ENCODE measurements at places on chromosomes 1 and 21.

- no peak for DNase-seq
Observed at GRCh38 chr1:71083271-71083670, 2.4 kb upstream of the ZRANB2 start.

DNA sequence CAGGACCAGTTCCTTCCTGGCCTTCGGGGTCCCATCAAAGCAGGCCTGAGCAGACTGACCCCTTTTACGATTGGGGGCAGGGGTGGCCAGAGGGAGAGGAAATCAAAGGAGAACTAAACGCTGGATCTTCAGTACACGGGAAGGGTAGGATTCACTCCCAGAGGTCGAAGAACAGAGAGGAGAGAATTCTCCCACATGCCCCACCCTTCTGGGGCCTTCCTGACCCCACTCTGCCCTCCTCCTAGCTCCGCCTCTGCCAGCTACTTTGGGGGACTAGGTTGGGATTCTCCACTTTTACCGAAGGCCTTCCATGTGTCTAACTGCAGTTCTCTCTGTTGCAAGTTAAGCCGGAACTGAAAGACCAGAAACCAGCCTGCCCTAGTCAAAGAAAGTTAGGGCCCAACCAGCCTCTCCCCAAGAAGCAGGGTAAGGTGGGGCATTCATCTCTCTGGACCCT lies 654 bp upstream of the ARHGEF2 start:
- DNase-seq = no peak

DNA sequence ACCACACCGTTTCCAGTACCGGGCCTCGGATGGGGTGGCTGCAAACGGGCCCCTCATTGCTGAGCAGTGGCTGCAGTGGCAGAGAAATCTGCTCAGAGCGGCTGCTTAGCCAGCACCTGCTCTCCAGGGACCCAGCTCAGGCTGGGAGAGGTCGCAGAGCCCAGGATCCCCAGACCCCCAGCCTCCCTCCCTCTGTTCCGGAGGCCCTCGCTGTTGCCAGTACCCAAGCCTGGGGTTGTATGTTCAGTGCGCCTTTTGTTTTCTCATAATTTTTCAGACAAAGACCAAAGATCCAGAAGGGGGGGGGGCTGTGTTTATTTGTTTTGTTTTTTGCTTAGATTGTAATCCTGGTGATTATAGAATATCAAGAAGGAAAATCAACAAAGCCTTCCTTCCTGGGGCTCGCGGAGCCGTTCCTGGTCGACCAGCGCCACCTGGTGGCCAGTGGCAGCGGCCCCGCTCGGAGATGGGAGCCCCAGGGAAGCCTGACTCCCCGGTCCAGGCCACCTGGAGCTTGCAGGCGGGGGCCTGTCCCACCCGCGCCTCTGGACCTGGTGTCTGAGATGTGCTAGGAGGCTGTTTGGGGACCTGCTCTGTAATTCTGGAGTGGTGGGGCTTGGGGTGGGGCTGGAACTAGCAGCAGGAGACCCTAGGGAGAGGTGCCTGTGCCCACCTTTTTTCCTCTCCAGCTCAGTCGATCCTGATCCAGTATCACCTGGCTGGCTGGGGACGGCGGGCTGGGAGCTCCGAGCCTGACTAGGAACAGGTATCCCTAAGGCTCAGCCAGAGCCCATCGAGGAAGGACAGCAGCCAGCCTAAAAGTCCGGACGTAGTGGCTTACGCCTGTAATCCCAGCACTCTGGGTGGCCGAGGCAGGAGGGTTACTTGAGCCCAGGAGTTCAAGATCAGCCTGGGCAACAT lies 123.9 kb upstream of the VAMP3 start:
- DNase-seq = peak; percentile 81

- DNase-seq = peak; percentile 52
Observed at GRCh38 chr1:39398278-39399021, 93.0 kb upstream of the BMP8A start.

GRCh38 chr1:58966103-58966916 lies 182.5 kb upstream of the JUN start:
- no peak for DNase-seq

GRCh38 chr1:212467843-212468482 lies 35.2 kb downstream of the NENF start:
- DNase-seq = no peak

- DNase-seq = no peak
Observed at GRCh38 chr1:110107867-110108469, 4.3 kb upstream of the UBL4B start.

- no peak for DNase-seq
Observed at GRCh38 chr1:39992234-39992633, 37.3 kb downstream of the MFSD2A start.

- DNase-seq = no peak
Observed at GRCh38 chr1:204468206-204468605, 26.4 kb downstream of the PIK3C2B start.

GRCh38 chr21:36010801-36011200 lies 49.5 kb downstream of the SETD4 start:
- no peak for DNase-seq

DNA sequence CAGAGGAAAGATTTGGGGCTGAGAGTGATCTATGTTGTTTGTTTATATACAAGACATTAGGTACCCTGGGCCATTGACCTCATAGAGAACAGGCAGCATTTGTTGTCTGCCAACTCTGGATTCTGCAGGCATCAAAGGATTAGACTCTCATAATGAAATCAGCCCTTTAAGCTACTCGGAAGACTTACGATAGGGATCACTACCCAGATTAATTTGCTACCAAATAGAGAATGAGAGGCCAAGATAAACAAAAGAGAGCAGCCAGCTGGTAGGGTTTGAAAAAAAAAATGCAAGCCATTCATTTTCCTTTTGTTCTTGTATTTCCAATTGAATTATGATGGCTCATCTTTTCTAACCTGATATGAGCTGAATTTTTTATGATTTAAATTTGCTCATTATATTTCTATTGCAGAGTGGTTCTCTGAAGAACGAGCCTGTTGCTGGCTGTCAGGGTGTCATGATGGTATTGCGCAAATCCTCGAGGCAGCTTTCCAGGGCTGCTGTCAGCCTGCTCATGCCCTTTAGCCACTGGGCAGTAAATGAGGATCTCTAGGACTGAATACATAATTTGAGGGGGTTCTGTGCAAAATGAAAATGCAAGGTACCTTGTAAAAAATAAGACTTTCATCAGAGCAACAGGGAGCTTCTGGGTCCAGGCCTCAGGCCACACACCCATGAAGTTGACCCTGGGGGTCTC lies 116.4 kb upstream of the KCNJ15 start:
- no peak for DNase-seq

DNA sequence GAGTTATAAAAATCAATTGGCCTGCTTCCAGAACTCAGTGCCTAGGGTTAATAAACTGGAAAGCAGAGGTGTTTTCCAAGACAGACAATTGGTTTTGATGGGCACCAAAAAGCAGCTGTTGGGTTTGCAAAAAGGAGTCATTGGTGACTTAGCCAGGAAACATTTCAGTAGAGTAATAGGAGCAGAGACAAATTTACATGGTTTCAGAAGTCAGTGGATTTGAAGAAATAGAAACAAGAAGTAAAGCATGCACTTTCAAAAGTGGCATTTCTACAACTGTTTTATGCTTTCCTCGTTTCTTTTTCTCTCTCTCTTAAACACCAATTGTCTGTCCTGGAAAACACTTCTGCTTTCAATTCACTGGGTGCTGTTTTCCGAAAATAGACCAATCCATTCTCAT lies 87.8 kb downstream of the GLUL start:
- no peak for DNase-seq

- no peak for DNase-seq
Observed at GRCh38 chr1:221832617-221833016, 90.7 kb upstream of the DUSP10 start.

GRCh38 chr1:218068241-218068640 lies 216.9 kb upstream of the RRP15 start:
- DNase-seq = no peak

GRCh38 chr21:41703857-41704501 lies 62.9 kb downstream of the RIPK4 start:
- no peak for DNase-seq

- no peak for DNase-seq
Observed at GRCh38 chr1:203378556-203379245, 27.8 kb upstream of the FMOD start.

DNA sequence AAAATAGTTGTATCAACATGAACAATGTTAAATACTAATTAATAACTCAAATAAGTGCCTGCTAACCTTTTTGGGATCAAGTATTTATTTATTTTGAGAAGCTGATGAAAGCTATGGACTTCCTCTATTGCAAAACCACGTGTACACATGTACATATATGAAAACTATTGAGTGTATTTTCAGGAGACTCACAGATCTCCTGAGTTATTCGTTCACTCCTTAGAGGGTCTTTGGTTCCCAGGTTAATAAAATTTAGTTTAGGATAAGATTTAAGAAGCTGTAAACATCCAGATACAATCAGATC lies 130.5 kb downstream of the DISC1 start:
- DNase-seq = no peak

DNA sequence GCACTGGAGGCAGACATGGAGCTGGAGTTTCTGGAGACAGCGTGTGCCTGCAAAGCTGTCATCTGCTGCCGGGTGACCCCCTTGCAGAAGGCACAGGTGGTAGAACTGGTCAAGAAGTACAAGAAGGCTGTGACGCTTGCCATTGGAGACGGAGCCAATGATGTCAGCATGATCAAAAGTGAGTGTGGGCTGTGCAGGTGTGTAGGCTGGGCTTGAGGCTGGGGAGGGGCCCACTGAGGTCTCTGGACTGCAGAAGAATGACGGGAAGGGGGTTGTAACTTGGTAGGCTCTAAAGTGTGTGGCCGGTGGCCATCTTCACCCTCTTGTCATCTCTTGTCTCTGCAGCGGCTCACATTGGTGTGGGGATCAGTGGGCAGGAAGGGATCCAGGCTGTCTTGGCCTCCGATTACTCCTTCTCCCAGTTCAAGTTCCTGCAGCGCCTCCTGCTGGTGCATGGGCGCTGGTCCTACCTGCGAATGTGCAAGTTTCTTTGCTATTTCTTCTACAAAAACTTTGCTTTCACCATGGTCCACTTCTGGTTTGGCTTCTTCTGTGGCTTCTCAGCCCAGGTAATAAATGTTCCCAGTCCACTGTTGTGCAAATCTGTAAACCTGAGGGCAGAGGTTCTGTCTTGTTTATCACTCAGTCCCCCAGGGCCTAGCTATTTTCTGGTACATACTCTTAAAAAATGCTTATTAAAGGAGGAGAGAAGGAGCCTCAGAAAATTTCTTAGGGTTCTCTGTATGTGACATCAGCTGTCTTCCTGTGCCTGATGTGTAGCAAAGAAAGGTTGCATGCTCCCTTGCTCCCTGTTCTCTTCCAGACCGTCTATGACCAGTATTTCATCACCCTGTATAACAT lies 19.9 kb downstream of the ATP8B2 start:
- DNase-seq = peak; percentile 88

DNA sequence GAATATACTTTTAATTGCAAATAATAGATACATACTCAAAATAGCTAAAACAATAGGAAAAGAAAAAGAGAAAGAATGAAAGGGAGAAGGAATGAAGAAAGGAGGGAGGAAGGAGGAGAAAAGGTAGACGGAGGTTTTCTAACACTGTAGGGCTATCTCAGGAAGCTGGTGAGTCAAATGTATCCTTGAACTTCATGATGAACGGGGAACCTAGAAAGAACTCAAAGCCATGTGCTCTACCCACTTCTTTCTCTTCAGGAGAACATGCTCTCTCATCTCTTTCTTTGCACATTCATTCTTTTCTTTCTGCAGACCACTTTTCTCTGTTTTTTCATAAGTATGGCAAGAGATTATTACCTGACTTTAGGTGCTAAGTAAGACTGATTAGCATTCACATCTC lies 37.3 kb upstream of the ZNF644 start:
- no peak for DNase-seq

- no peak for DNase-seq
Observed at GRCh38 chr21:36784947-36785346, 86.0 kb downstream of the SIM2 start.

DNA sequence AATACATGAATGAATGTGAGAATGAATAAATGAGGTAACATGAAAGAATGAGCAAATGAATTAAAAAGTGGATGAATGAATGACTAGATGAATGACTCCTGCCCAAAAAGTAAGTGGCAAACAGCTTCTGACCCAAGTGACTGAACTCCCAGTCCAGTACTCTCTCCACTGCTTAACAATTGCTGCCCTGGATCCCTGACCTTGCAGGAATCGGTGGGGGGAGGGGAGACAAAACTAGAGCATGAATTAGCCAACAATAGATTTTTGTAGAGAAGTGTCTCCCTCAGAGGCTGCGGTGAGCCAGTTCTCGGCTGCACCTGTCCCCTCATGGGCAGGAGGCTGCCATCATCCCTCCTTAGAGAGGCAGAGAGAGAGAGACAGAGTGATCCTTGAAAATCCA lies 5.9 kb upstream of the GRIK3 start:
- DNase-seq = no peak

DNA sequence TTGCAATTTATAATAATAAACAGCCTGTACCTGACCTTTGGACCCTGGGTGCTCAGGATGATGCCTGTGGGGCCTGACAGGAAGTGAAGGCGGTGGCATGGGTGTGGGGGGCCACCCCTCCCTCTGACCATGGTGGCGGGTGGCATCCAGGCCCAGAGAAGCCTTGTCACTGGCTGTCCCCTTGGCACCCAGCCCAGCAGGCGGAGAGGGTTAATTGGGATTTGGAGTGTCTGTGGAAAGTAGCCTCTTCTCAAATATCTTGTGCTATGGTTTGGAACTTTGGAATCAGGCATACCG lies 20.5 kb downstream of the SOX13 start:
- no peak for DNase-seq

- DNase-seq = no peak
Observed at GRCh38 chr1:234973426-234974250, 155.0 kb downstream of the TOMM20 start.

- DNase-seq = no peak
Observed at GRCh38 chr1:155608888-155609225, 1.2 kb upstream of the MSTO1 start.

- DNase-seq = no peak
Observed at GRCh38 chr1:113307771-113308445, 82.4 kb upstream of the MAGI3 start.

GRCh38 chr21:36518883-36519492 lies 39.1 kb upstream of the CLDN14 start:
- no peak for DNase-seq

GRCh38 chr1:205495237-205495823 lies 9.1 kb upstream of the CDK18 start:
- no peak for DNase-seq

GRCh38 chr1:223425550-223425949 lies 32.3 kb downstream of the CCDC185 start:
- no peak for DNase-seq

GRCh38 chr1:226157761-226158316 lies 28.7 kb downstream of the ACBD3 start:
- no peak for DNase-seq

- DNase-seq = no peak
Observed at GRCh38 chr1:32062867-32063230, 9.9 kb upstream of the TMEM39B start.

GRCh38 chr1:8317647-8318381 lies at the start of gene SLC45A1:
TSS of gene SLC45A1 (plus strand) at chr1:8318114. CDS start at chr1:8324330, 6,216 bp downstream.
- DNase-seq = peak; percentile 86

- DNase-seq = no peak
Observed at GRCh38 chr1:246680696-246681130, 43.5 kb upstream of the SCCPDH start.

Data from activated CD4-positive, alpha-beta T cell treated with anti-CD3 and anti-CD28 coated beads for 48 hours (primary cell).